ENCODE measurements at places on chromosomes 1 and 21. TPM values are rescaled to one million over a fixed set of nuclear protein-coding genes. Genes with fewer than 3 reads are reported as not detected.

Gene MPL
- total RNA-seq, result not detected

DNA sequence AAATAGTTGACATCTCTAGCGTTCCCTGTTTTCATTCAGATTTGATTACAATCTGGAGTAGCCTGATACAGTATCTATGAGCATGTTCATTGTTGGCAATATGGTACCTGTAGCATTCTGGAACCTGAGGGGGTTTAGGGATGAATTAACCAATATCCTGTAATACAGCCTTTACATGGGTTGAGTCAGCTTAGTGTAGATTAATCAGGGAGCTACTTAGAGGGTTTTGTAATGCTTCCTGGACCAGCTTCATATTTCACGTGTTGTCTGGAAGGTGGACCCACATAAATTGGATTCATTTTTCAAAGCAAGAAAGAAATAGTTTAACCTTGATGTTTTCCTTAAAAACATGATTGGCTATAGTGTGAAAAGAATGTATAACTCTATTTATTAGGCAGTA is 3.6 kb downstream of the OTUD3 start:
- DNase-seq, result no peak
- H3K4me3 ChIP-seq, result no peak overlapping the region
- peaks cover 21% of the 10 kb centered on the region for H3K4me1 ChIP-seq
- H3K36me3 ChIP-seq, result no peaks in the 10 kb centered on the region
- H3K27ac ChIP-seq, result no peak overlapping the region
- H3K27me3 ChIP-seq, result no peaks in the 10 kb centered on the region

DNA sequence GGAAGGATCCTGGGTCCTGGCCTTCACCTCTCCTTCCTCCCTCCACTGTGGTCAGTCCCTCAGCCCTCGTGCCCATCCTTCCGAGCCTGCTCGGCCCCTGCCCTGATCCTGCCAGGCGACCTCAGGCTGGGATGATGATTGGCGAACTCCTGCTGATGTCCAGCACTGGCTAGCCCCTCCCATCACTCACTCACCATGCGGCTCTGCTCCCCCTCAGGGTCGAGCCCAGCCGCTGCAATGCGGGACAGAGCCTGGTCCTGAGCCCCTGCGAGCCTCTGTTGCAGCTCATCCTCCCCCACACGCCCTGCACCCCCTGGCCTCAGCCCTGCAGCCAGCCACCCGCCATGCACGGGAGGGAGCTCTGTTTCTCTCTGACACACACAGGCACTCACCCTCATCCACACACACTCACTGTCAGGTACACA is 100.2 kb downstream of the DMRTB1 start:
- H3K27me3 ChIP-seq, result no peaks in the 10 kb centered on the region
- H3K4me1 ChIP-seq, result no peaks in the 10 kb centered on the region
- DNase-seq, result peak; percentile 48
- H3K4me3 ChIP-seq, result no peak overlapping the region

GRCh38 chr1:208233546-208233945 is 10.6 kb downstream of the PLXNA2 start:
- H3K27me3 ChIP-seq, result no peaks in the 10 kb centered on the region
- no peak overlapping the region for H3K27ac ChIP-seq
- H3K4me3 ChIP-seq, result no peak overlapping the region
- no peaks in the 10 kb centered on the region for H3K36me3 ChIP-seq
- H3K4me1 ChIP-seq, result peaks cover 50% of the 10 kb centered on the region

GRCh38 chr1:98420376-98421084 is 241.0 kb upstream of the SNX7 start:
- no peak overlapping the region for H3K4me3 ChIP-seq
- DNase-seq, result no peak
- no peaks in the 10 kb centered on the region for H3K36me3 ChIP-seq
- H3K27ac ChIP-seq, result no peak overlapping the region
- no peaks in the 10 kb centered on the region for H3K27me3 ChIP-seq

DNA sequence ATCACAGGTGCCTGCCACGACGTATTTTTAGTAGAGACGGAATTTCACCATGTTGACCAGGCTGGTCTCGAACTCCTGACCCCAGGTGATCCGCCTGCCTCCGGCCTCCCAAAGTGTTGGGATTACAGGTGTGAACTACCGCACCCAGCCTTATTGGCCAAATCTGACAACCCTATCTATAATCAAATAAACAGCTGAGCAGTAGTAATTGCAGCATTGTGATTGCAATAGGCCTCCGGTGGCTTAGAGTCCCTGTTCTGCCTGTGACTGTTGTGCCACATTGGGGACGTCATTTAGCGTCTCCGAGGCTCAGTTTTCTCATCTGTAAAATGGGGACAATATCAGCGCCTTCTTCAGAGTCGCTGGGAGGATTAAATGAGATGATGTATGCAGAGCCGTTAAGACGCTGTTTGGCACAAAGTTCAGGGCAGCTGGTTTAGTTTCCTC is 569 bp upstream of the CAPN2 start:
- peak overlapping the region; percentile 91 for H3K27ac ChIP-seq
- no peaks in the 10 kb centered on the region for H3K27me3 ChIP-seq
- H3K4me3 ChIP-seq, result peak overlapping the region; percentile 60
- no peaks in the 10 kb centered on the region for H3K36me3 ChIP-seq
- no peak for DNase-seq

DNA sequence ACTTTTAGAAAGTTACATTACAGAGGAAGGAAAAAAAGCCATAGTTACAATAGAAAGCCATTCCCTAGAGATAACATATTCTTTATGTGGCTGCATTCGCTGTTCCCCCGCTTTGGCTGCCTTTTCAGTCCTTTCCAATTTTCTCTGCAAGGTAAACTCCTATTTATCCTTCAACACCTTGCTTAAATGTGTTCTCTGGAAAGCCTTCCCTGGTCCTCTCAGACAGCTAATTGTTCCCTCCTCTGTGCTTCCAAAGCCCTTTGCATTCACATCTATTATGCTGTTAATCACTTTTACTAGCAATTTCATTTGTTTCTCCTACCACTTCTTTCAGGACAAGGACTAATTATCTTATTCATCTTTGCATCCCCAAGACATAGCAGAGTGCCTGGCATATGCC is 1.6 kb downstream of the PHC2 start:
- H3K27ac ChIP-seq, result no peak overlapping the region
- H3K4me1 ChIP-seq, result peaks cover 26% of the 10 kb centered on the region
- H3K4me3 ChIP-seq, result peak overlapping the region; percentile 81
- H3K36me3 ChIP-seq, result no peaks in the 10 kb centered on the region
- H3K27me3 ChIP-seq, result no peaks in the 10 kb centered on the region

Measured in suprapubic skin (tissue), 4 donors.